ENCODE measurements at places on chromosomes 12 and 14. TPM values are rescaled to one million over a fixed set of nuclear protein-coding genes. Genes with fewer than 3 reads are reported as not detected.

- H3K27ac ChIP-seq, result peak overlapping the region; percentile 68
- peak overlapping the region; percentile 57 for H3K4me3 ChIP-seq
- H3K4me1 ChIP-seq, result peaks cover 16% of the 10 kb centered on the region
- H3K36me3 ChIP-seq, result no peaks in the 10 kb centered on the region
- H3K27me3 ChIP-seq, result peaks cover 1% of the 10 kb centered on the region
Measured at GRCh38 chr14:72925815-72926291, 411 bp upstream of the DCAF4 start.

DNA sequence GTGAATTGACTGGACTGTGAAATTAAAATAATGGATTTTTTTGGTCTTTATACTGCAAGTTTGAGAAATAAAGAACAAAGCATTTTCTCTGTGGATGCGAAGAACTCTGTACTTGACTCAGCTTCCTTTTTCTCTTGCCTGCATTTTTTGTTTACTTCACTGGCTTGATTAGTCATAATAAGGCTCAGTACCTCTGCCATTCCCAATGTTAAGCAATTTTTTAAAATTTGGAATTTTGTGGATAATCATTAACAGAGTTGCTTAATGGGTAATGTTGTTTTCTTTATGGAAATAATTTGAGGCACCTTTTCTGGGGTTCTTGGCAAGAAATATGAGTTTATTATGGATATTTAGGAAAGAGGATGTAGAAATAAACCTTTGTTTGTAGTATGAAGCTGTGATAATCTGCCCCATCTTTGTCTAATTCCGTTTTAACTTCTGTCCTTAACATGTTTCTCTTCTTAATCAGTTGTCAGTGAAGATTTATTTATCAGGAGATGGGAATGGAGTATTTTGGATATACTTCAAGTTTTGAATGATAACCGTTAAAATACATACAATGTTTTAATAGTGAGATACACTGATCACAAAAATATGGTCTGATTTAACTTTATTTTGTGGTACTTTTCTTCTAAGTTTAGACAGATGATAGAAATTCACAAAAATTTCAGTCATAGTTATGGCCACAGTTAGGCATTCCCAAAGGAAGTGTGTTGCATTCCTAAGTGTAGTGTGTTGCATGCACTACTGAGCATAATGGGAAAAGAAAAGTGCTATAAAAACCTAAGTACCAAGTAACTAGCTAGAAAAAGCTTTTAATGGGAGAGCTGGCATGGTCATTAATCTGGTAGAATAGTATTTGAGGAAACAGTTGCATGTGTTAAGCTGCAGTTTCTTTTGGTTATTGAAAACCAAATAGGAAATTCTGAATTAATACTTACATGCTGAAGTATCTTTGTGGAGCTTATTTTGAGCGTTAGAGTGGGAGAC lies 27.7 kb downstream of the WNK1 start:
- peaks cover 70% of the 10 kb centered on the region for H3K4me1 ChIP-seq
- no peak overlapping the region for H3K4me3 ChIP-seq
- no peaks in the 10 kb centered on the region for H3K27me3 ChIP-seq
- H3K27ac ChIP-seq, result no peak overlapping the region
- DNase-seq, result no peak

GRCh38 chr12:4962539-4963486 lies 53.1 kb downstream of the KCNA1 start:
- peaks cover 47% of the 10 kb centered on the region for H3K27me3 ChIP-seq
- H3K36me3 ChIP-seq, result no peaks in the 10 kb centered on the region
- DNase-seq, result no peak
- no peak overlapping the region for H3K27ac ChIP-seq

DNA sequence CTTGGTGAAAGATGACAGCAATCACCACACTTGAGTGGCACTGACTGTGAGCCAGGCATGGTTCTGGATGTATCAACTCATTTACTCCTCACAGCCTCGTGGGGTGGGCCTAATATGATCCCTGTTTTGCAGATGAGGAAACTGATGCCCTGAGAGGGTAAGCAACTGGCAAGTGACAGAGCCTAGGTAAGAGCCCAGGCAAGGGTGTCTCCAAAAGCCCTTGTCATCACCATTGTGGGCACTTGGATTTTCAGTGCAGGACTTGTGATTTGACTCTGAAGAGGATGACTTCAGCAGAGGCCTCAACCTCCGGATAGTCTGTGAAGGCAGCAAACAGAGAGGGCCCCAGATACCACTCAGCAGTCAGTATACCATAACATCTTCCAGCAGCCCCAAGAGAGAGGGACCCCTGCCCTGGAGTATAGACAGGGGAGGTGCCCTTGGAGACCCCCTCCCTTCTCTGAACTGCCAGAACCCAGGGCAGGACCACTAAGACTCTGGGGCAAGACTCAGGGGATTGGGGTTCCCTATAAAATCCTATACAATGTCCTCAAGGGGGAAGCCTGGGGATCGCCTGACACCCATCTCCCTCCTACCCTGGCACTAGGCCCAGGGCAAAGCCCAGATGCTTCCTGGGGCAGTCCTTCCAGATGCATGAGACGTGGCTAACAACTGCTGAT lies 7.1 kb upstream of the KRT5 start:
- H3K4me3 ChIP-seq, result no peak overlapping the region
- H3K4me1 ChIP-seq, result no peaks in the 10 kb centered on the region
- H3K27ac ChIP-seq, result no peak overlapping the region

DNA sequence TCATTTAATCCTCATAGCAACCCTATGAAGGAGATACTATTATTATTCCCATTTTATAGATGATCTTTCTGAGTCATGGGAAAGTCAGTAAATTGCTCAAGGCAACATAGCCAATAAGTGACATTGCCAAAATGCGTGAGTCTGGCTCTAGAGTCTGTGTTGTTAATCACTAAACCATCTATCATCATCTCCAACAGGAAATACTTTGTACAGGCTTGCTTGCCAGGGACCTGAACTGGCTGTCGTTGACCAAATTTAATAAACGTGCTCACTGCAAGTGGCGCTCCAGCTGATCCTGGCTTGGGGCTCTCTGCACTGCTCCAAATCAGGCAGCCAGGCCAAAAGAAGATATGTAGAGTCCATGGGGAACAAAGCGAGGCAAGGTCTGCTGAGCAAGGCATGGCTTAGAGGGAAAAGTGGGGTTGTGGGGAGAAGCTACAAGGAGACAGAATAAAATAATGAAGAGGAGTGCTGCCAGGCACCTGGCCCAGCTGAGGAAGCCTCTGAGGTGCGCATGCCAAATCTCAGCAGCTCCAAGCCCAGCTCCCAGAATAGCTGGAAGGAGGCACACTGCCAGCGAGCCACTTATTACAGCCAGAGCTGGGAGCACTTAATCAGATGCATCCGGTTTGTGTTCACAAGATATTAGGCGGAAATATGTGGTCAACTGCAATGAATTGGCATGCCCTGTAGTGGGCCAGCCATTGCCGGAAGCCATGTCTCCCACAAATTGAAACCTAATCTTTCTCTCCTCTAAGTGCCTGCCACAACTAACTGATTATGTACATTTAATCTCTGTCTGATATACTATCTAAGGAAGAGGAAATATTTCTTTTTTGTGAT lies 43.3 kb upstream of the PTPRO start:
- H3K4me3 ChIP-seq, result no peak overlapping the region
- peak; percentile 46 for DNase-seq
- H3K27ac ChIP-seq, result peak overlapping the region; percentile 43
- no peaks in the 10 kb centered on the region for H3K36me3 ChIP-seq

DNA sequence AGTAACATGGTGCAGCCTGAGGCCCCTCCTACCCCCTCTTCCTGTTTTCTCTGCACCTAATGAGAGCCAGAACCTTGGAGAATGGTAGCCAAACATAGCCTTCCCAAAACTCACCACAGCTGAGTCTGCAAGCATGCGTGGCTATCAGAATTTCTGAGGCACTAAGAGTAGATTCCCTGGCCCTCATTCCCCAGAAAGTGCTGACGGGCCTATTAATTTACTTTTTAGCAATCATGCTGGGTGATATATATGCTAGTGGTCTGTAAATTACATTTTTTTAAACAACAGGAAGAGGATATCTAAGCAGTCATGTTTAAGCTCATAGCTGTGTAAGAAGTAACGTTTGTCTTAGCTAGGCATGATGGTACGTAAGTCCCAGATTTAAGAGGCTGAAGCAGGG lies 30.4 kb downstream of the KANSL2 start:
- no peaks in the 10 kb centered on the region for H3K36me3 ChIP-seq
- no peaks in the 10 kb centered on the region for H3K4me1 ChIP-seq
- H3K27ac ChIP-seq, result no peak overlapping the region

GRCh38 chr14:50855558-50855957 lies 16.3 kb upstream of the ABHD12B start:
- H3K4me3 ChIP-seq, result no peak overlapping the region
- H3K27me3 ChIP-seq, result no peaks in the 10 kb centered on the region
- H3K36me3 ChIP-seq, result no peaks in the 10 kb centered on the region
- DNase-seq, result no peak

DNA sequence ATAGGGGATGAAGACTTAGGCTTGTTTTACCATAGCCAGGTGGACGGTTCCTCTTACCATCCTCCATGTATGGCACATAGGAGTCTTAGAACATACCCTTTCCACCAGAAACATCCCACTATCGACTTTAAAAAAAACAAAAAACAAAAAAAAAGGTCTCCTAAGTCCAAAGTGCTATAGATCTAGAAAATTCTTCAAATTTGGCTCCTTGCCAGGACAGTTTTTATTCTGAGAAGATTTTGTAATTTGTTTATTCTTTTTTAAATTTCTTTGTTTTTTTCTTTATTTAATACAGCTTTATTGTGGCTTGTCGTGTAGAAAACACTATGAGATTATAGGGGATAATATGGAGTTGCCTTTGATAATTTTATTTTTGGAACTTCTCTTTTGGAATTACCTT lies 197.7 kb downstream of the NUBPL start:
- no peaks in the 10 kb centered on the region for H3K4me1 ChIP-seq
- H3K27me3 ChIP-seq, result no peaks in the 10 kb centered on the region
- no peak for DNase-seq
- H3K27ac ChIP-seq, result no peak overlapping the region

DNA sequence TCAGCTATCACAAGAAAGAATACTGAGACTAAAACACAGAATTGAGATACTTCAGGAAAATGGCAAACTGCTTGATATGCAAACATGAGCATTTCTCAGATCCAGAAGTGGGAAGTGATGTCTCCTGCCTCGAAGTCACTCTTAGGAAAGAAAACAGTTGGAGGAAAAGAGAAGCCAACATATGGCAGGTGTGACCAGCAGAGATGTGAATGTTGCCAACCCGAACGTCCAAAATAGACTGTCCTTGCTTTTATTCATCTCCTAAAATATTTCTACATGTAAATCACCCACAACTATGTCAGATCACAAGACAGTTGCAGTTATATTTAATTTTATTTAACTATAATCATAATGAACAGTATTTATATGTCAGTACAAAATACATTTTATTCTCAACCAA lies 687.6 kb downstream of the GALC start:
- H3K27me3 ChIP-seq, result no peaks in the 10 kb centered on the region
- no peak overlapping the region for H3K4me3 ChIP-seq
- no peak overlapping the region for H3K27ac ChIP-seq
- H3K36me3 ChIP-seq, result no peaks in the 10 kb centered on the region
- DNase-seq, result no peak

DNA sequence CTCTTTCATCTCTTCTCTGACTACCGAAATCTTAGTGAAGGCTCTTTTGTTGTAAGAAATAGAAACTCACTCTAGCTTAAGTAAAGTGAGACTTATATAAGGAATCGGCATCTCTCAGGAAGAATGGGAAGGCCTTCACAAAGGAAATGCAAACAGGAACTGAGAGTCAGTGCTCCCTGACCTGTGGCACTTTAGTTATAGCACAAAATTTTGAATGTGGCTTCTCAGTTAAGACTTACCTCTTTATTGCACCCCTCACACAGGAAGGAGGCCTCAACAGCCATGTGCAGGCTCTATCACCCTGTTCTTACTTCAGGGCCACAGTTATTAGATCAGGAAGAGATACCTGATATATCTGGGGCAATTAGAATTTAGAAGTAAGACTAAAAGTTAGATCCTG lies 224.7 kb upstream of the EGLN3 start:
- H3K36me3 ChIP-seq, result no peaks in the 10 kb centered on the region
- H3K4me3 ChIP-seq, result no peak overlapping the region
- DNase-seq, result no peak
- no peaks in the 10 kb centered on the region for H3K4me1 ChIP-seq
- H3K27me3 ChIP-seq, result no peaks in the 10 kb centered on the region
- H3K27ac ChIP-seq, result no peak overlapping the region

- no peak overlapping the region for H3K4me3 ChIP-seq
- peak overlapping the region; percentile 63 for H3K27ac ChIP-seq
- H3K36me3 ChIP-seq, result no peaks in the 10 kb centered on the region
- H3K27me3 ChIP-seq, result no peaks in the 10 kb centered on the region
Measured at GRCh38 chr12:124438437-124439056, 128.9 kb downstream of the NCOR2 start.

- H3K27ac ChIP-seq, result peak overlapping the region; percentile 96
- H3K27me3 ChIP-seq, result no peaks in the 10 kb centered on the region
- no peaks in the 10 kb centered on the region for H3K36me3 ChIP-seq
- DNase-seq, result no peak
- H3K4me3 ChIP-seq, result no peak overlapping the region
Measured at GRCh38 chr14:91112194-91112593, 1.7 kb upstream of the DGLUCY start.

GRCh38 chr12:7431993-7432685 lies 11.8 kb downstream of the CD163L1 start:
- H3K4me1 ChIP-seq, result no peaks in the 10 kb centered on the region
- H3K36me3 ChIP-seq, result no peaks in the 10 kb centered on the region
- no peaks in the 10 kb centered on the region for H3K27me3 ChIP-seq
- DNase-seq, result no peak

- H3K4me1 ChIP-seq, result no peaks in the 10 kb centered on the region
- H3K27me3 ChIP-seq, result no peaks in the 10 kb centered on the region
- no peak overlapping the region for H3K4me3 ChIP-seq
- no peak overlapping the region for H3K27ac ChIP-seq
- H3K36me3 ChIP-seq, result no peaks in the 10 kb centered on the region
Measured at GRCh38 chr12:70427611-70428010, 61.5 kb downstream of the KCNMB4 start.

- no peaks in the 10 kb centered on the region for H3K4me1 ChIP-seq
- DNase-seq, result no peak
- H3K36me3 ChIP-seq, result no peaks in the 10 kb centered on the region
- no peaks in the 10 kb centered on the region for H3K27me3 ChIP-seq
- H3K27ac ChIP-seq, result no peak overlapping the region
- H3K4me3 ChIP-seq, result no peak overlapping the region
Measured at GRCh38 chr14:97107760-97108159, 310.6 kb downstream of the VRK1 start.

GRCh38 chr12:138898-139534 lies 72.4 kb downstream of the IQSEC3 start:
- H3K27ac ChIP-seq, result no peak overlapping the region
- DNase-seq, result no peak
- H3K4me3 ChIP-seq, result peak overlapping the region; percentile 22
- H3K4me1 ChIP-seq, result peaks cover under 1% of the 10 kb centered on the region

GRCh38 chr12:57142121-57142520 lies 5.3 kb downstream of the LRP1-AS start:
- DNase-seq, result no peak
- no peaks in the 10 kb centered on the region for H3K36me3 ChIP-seq
- H3K4me3 ChIP-seq, result no peak overlapping the region
- H3K27ac ChIP-seq, result peak overlapping the region; percentile 17

Gene BICDL1
- total RNA-seq, result 3.2 TPM

Gene KRT5
- total RNA-seq, result not detected

Gene OTOGL
- 0.32 TPM for total RNA-seq

Gene GPR137C
- 0.40 TPM for total RNA-seq

Gene KRT3
- not detected for total RNA-seq

Gene DPY19L2
- 4.5 TPM for total RNA-seq

Gene STON2
- total RNA-seq, result 39.4 TPM

Gene AHNAK2
- 75.2 TPM for total RNA-seq

Gene TDRD9
- total RNA-seq, result not detected

Gene DHRS2
- not detected for total RNA-seq

Gene TMEM132D
- 0.55 TPM for total RNA-seq

Gene PLA2G1B
- not detected for total RNA-seq

Gene METTL17
- total RNA-seq, result 74.8 TPM

Gene ZNF385A
- 3.4 TPM for total RNA-seq

All from transverse colon (tissue), 4 donors.